ENCODE measurements at places on chromosomes 16 and 17.

DNA sequence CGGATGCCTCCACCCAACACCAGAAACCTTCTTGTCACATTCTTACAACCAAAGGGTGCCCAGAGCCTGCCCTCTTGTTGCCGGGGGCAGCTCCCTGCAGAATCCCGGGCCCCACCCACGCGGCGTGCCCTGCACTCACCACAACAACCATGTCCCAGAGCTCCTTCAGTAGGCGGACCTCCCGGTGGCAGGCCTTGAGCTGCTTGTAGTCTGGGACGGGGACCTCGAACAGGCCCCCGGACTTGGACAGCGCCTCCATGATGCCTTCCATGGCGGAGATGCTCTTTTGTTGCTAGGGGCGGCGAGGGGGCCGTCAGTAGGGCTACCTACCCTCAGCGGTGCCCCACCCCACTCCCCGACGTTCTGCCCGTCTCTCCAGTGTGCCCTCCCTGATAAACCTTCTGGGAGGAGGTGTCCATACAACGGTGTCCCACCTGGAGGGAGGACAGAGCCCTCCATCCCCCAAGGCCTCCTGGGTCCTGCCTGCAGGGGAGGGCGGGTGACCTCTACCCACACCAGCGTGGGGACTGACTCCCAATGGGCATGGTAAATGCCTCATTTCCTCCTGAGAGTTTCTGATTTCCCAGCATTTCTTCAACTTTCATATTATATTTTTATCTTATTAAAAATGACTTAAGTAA, 52.2 kb downstream of the DNAH17 start:
- no peak for DNase-seq

GRCh38 chr16:83258366-83258928, 549.3 kb upstream of the HSBP1 start:
- DNase-seq, result no peak

GRCh38 chr17:12256380-12256995, 235.8 kb downstream of the MAP2K4 start:
- peak; percentile 47 for DNase-seq

- DNase-seq, result no peak
Observed at GRCh38 chr16:1062895-1063294, 9.7 kb upstream of the SSTR5 start.

DNA sequence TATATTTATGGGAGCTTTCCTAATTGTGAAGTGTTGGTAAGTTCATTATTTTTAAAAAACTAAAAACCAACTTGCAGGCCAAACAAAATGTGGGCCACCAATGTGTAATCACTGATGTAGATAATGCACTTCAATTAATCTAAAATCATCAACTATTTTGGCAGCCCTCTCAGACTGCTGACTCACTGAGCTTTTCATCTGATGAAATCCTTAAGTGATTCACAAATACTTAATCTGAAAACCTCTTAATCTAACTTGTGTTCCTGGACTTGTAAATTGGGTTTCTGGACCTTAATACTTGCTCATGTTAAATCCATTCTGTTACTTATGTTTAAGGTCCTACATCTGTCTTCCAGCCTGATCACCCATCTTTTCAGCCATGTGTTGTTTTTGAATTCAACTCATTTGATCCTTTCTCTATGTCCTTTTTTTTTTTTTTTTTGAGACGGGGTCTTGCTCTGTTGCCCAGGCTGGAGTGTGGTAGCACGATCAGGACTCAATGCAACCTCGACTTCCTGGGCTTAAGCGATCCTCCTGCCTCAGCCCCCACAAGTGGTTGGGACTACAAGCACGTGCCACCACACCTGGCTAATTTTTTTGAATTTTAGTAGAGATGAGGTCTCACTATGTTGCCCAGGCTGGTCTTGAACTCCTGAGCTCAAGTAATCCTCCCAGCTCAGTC, 39.0 kb downstream of the PRKCB start:
- DNase-seq, result no peak

- peak; percentile 48 for DNase-seq
Observed at GRCh38 chr16:65249768-65250167, 127.9 kb upstream of the CDH11 start.

- DNase-seq, result peak; percentile 54
Observed at GRCh38 chr17:1773696-1774181, 11.9 kb downstream of the SERPINF1 start.

- no peak for DNase-seq
Observed at GRCh38 chr17:1192911-1193699, 13.3 kb upstream of the ABR start.

GRCh38 chr16:86083382-86084002, 184.5 kb downstream of the IRF8 start:
- DNase-seq, result no peak

- no peak for DNase-seq
Observed at GRCh38 chr17:2855063-2855600, 58.9 kb downstream of the RAP1GAP2 start.

GRCh38 chr17:82438401-82439193, 12.0 kb downstream of the CYBC1 start:
- no peak for DNase-seq

DNA sequence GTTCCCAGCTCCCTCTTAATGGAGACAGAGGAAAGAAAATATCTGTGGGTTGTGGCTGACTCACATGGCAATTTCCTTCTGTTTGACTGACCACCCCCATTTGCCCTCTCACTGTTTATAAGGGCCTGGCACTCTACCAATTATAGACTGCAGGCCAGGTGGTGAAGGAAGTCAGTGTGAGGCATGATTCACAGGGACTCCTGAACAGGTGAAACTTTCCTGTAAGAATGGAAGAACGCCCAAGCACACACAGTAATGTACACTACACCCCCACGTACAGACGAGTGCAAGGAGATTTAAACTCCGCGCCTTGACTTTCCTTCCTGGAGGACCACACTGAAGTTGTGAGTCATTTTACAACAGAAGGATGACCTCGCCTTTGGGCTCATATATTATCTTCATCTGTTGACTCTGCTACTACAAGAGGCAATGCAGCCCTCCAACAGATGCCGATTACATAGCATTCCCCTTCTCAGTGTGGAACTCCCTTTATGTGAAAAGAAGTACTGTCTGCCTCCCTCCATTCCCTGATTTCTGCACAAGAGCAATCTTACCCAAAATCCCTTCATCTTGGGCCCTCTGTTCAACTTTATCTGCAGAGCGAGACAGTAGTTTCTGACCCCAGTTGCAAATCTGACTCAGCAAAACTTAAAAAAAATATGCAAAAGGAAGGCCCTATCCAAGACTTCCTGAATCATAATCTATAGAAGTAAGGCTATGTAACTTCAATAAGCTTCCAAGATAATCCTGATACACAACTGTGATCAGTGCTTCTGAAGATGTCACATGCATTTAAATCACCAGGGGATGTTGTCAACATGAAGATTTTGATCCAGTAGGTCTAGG, 163.6 kb downstream of the SHISA6 start:
- no peak for DNase-seq

GRCh38 chr16:57574086-57574485, 31.6 kb downstream of the ADGRG5 start:
- DNase-seq, result no peak

DNA sequence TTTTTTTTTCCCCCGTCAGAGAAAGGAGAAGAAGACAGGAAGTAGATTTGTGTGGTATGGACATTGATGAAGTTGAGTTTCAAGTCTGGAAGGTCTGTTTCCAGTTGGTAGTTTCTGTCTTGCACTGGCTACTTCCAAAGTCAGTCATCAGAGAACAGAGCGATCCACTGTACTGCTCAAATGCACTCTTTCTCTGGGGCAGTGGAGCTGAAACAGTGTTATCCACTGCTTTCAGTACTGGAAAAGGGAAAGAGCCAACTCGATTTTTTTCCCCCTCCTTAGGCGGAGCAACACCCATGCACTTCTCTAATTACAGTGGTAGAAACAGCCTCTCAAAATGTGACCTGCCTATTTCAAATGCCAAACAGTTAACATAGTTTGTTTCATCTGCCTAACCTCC, 7.4 kb downstream of the PRKCA start:
- no peak for DNase-seq

DNA sequence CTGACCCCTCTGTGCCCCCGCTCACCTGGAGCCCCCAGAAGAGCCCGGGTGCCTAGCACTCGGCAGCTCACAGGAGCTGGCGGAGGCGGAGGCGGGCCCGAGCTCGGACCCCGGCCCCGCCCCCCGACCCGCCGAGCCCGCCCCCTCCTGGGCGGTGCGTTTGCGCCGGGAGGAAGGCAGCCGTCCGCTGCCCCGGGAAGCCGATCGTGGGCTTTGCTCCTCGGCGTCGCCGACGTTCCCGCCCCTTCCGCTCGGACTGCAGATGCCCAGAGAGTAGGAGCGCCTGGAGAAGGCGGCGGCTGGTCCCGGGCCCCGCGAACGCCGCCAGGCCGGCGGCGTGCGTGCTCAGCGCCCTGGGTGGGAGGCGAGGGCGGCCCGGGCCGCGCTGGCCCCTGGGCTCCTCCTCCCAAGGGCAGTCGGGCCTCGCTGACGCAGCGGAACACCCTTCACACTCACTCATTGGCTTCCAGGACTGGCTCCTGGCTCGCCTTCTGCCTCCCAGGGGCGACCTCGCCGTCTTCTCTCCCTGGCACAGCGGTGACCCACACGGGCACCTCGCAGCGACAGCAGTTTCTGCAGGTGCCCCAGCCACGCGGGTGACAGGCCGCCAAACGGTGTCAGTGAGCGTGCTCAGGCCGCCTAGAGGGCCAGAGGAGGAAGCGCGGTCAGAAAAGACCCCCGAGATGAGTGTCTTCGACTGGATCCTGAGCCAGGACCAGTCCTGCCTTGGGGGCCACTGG, at the start of gene PLSCR3:
PLSCR3 (minus strand) TSS at position 74 of the 740 bp plus-strand sequence. CDS start 415 bp downstream, outside the sequence.
- peak; percentile 94 for DNase-seq

- DNase-seq, result no peak
Observed at GRCh38 chr16:9757687-9758086, 424.5 kb downstream of the GRIN2A start.

- no peak for DNase-seq
Observed at GRCh38 chr17:82134101-82134500, 36.1 kb upstream of the FASN start.

- DNase-seq, result no peak
Observed at GRCh38 chr16:27048316-27048715, 18.4 kb upstream of the C16orf82 start.

DNA sequence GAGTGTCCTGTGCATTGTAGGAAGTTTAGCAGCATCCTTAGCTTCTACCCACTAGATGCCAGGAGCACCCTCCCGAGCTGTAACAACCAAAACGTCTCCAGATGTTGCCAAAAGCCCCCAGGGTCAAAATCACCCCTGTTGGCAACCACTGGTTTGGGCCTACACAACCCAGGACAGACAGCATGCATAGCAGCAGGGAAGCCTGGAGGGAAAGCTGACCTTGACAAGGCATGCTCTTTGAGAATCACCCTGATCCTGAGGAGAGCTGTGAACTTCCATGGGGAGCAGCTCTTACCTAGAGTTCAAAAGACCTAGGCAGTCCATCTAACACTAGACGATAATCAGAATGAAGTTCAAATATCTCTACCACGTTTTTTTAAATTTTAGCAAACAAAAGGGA, 9.2 kb downstream of the SKAP1 start:
- DNase-seq, result no peak

DNA sequence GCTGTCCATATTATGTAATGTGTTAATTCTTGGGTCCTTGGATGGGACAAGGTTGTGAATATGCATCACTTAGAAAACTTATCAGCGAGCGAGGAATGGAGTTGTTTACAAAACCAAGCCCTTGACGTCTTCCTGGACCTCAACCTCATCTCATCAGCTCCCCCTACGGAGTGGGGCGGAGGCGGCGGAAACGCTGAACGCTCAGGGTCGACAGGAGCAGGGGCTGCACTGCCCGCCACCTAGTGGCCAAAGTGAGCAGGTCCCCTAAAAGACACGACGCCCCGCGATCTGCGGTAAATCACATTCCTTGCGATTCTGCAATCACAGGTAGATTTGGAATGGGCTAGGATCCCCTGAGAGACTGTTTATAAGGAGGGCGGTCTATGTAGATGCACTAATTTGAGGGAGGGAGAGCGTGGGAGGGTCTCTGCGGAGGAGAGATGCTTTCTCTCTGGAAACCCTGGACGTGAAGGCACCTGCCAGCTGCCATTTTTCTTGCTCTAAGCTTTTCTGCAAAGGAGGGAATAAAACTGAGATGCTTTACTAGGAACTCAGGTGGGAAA, 5.4 kb upstream of the ICAM2 start:
- DNase-seq, result peak; percentile 71

DNA sequence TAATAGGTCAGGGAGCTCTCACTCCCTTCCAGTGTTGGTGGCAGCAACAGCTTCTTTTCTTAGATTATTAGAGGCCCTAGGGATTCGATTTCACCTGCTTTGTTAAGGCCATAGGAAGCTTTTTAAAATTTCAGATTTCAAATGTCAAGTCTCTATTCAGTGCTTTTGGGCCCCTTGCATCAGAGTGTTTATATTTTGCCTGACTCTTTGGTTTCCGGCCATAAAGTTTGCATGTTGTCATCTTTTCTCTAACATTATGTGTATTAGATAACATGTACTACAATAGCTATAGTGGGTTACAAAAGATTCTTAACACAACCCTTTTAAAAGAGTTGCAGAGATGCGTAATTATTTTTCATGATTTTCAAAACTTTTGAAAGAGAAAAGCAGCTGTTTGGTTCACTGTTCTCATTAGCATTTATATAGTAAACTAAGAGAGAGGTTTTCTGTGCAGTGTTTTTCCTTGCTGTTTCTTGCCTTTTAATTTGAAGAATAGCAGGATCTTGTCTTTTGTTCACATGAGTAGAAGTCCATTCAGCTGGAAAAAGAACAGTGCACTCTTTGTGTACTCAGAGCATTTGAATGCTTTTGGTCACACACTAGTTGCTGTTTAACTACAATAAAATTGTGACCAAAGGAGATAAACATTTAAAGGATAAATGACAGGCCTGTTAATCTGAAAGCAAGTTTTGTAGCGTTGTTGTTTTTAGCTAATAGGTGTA, 52.5 kb downstream of the FTO start:
- DNase-seq, result no peak

DNA sequence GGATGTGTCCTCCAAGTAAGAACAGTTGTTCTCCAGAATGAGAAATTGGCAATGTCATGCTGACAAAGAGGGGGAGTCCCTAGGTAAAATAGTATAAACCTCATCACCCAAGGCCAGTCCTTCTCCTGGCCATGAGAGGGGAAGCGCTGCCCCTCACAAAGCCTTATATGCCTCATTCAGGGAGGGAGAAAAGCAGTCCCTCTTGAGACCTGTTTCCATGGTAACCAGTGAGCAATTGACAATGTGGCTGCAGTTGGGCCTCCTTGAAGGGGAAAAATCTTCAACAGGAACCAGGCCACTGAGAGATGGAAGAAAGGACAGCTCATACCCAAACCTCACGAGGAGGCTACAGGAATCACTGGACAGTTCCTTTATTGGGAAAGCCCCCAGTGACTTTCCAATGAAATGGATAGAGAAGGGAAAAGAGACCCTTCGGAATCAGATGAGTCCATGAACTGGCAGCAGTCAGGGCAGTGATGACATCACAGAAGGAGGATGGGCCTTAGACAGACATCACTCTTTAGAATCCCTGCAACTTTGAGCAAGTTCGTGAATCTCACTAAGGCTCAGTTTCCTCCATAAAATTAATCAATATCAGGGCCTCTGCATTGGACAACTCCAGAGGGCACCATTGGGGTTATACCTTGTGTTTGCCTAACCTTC, 275.7 kb downstream of the TOX3 start:
- DNase-seq, result no peak

GRCh38 chr16:66568355-66568754, 2.1 kb downstream of the CMTM1 start:
- no peak for DNase-seq

GRCh38 chr16:85162478-85163277, 50.4 kb upstream of the CIBAR2 start:
- DNase-seq, result peak; percentile 89

All from right hindlimb (tissue), 1 donor.